ENCODE measurements at places on chromosomes 1 and 21.

GRCh38 chr1:202815120-202815519 lies 4.4 kb downstream of the PCAT6 start:
- no peak for DNase-seq

DNA sequence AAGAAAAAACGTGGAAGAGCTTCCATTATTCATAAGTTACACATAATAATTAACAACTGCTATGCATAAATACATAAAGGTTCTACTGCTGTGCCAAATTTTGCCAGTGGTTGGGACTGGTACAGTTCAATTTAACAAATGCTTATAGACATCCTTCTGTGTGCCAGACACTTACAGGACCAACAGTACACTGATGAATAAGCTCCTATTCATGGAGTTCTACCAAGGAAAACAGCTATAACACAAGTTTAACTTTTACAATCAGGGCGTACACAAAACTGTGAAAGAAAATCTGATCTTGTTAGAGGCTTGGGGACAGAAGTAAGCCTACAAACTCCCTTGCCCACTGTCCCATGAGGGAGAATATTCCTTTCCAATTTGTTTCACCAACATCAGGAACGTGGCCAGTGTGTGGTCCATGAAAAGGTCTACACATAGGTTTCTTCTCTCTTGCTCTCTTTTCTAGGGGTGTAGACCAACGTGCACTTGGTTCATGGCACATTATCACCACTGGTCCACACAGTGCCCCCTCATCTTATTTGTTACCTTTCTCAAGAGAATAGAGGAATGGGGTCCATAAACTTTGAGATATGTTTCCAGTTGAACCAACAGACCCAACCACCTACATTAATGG lies 10.1 kb downstream of the NRIP1 start:
- DNase-seq: no peak

DNA sequence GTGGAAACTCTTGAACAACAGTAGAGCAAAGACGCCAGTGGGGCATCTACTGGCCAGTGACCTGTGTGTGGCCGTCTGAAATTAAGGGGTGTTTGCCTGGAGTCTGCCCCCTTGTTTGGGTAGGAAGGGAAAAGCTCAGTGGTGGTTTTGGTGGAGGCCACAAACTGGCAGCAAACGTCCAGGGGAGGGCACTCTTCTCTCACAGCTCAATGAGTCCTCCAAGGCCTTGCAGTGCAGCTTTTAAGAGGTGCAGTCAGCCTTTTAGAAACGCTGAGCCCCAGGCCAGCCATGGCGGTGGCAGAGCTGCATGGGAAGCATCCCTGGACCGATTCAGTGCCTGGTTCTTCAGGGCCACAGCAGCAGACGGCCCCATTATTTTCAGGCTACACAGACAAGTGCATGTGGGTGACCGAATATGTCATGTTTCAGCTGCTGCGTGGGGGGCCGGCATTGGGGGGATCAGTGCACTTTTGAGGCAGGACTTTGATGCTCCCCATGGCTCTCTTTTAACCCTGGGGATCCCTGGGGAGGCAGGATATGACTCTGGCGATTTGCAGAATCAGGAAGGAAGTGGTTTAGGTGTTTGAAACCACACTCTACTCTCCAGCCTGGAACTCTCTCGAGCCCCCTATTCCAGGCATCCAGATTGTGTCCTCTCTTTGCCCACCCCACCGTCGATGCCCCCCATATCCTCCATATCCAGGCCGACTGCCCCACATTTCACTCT lies 414.0 kb downstream of the PRDM2 start:
- DNase-seq: no peak

GRCh38 chr1:30990591-30990990 lies 74.9 kb downstream of the PUM1 start:
- no peak for DNase-seq

- no peak for DNase-seq
Measured at GRCh38 chr1:208129060-208129459, 115.1 kb downstream of the PLXNA2 start.

DNA sequence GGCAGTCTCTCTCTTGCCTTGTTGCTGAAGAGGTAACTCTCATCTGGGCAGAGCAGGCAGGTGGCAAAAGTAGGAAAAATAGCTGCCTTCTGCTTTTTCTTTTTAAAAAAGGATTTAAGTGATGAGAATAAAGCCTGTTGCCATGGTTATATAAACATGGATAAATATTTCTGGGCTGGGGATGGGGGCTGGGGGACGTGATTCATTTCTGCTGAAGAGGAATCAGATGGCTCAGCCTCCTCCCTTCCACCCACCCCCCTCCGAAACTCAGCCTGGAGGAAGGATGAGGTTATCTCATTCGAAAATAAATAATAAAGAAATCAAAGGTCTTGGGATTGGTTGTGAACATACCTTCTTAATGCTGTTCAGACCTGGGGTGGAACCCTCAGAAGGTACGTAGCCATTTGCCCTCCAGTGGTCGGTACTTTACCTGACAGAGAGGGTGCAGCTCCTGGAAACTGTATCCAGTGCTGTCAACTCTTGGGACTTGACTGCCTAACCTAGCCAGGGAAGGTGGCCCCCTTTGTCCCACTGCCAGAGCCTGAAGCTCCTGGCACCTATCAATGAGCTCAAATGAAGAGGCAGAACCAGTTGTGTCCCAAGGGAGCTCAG lies 3.8 kb upstream of the INKA2 start:
- no peak for DNase-seq

DNA sequence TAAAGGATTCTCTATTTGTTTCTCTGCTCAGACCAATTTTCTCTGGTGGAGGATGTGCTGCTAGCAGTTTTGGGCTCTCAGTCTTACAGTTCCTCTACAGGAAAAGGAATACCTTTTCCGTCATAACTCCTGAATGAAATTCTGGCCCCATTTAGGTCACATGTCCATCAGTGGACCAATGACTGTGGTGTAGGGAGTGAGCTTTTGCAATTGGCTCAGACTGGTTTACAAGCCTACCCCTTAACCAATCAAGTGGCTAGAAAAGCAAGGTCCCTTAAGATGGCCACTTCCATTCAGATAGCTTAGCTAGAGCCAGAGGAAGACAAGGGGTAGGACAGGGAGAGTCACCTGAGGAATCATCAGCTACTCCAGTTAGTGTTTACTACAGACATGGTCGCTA lies 16.4 kb upstream of the ZNF281 start:
- no peak for DNase-seq

DNA sequence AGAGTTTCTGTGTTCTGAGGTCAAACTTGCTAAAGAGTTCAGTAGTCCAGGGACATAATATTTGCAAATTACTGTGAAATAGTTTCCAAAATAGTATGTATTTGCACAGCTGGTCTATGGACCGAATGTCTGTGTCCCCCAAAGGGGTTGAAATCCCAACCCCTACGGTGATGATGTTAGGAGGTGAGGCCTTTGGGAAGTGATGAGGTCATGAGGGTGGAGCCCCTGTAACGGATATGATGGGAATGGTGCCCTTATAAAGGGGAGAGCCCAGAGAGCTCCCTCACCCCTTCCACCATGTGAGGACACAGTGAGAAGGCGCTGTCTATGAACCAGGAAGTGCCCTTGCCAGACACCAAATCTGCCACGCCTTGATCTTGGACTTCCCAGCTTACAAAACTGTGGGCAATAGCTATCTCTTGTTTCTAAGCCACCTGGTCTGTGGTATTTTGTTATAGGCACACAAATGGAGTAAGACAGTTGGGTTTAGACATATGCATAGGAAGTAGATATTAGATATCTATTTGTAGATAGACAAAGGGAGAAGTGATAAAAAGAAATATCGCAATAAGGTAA lies 21.7 kb downstream of the RNF187 start:
- no peak for DNase-seq

DNA sequence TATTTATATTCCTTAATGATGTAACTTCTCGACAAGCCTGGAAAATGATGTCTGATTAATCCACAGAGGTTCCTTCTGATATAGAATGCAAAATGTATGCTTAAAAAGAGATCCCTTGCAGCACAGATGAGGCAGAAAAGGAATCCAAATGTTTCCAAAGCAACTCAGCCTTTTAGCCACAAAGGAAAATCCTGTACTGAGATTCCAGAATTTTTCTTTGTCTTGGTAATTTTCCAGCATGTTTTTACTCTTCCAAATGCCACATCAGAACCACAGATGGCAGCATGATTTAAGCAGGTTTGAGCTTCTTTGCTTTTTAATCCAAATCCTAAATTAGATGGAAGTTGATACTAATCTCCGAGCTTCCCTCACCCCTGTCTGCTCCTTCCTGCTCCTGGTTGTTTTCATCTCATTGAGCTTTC lies 176.4 kb upstream of the PALMD start:
- no peak for DNase-seq

- no peak for DNase-seq
Measured at GRCh38 chr1:209433649-209434031, 149.9 kb upstream of the CAMK1G start.

- no peak for DNase-seq
Measured at GRCh38 chr1:157325220-157325619, 187.0 kb upstream of the ETV3 start.

- DNase-seq: no peak
Measured at GRCh38 chr1:107776900-107777663, 187.9 kb downstream of the VAV3 start.

DNA sequence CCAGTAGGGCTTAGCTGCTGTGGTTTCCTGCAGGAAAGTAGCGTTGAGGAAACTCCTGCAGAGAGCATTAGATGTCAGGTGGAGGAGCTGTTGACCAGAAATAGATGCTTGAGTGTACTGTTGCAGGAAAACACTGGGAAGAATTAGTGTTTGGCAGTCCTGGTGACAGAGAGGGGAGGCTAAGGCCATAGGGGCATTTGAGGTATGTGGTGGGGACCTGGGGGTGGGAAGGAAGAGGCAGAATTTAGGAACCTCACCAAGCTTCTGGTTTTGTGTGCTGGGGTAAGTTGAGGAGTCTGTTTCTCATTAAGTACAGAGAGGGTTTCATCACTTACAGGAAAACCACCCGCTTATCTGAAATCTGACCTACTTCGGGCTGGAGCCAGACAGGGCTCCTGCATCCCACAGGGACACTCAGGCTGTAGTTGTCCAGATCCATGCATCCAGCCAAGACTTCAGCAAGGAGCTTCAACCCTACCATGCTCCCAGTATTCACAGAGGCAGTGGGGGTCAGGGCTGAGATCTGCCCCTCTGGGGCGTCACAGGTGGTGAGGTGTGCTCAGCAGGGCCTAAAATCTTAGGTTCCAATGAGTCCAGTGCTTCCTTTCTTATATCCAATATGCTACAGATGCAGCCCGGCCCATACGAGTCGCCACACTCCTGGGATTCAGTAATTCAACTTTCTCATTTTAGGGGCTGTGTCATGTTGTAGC lies 15.1 kb downstream of the SH2D2A start:
- DNase-seq: peak; percentile 58

DNA sequence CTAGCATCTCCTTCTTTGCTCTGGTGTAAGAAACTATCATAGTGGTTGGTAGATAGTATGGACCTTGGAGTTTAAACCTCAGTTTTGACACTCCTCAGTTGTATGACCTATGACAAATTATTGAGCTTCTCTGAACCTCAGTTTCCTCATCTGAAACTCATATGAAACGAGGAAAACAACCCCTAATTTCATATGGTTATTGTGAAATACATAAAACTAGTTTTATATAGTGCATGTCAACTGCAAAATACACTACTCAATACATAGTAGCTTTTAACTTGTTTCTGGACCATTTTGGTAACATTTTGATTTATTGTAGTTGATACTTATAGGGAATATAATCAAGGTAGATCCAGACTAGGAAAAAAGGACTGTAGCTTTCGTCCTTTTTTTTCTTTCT lies 32.9 kb downstream of the CLIC4 start:
- DNase-seq: no peak

DNA sequence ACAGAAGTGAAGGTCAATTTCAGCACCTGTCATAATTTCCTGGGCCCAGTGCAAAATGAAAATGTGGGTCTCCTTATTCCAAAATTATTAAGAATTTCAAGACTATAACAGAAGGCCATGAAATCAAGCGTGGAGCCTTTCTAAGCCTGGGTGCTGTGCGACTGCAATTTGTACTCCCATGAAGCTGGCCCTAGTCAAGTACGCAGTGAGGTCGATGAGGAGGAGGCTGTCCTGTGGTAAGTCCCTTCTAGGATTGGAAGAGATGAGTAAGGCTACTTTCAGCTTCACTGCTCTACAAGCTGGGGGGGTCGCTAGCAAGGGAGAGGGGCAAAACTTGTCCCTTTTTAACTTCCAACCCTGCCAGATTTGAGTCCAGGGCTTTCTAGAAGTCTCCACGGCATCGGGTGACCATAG lies 410 bp upstream of the NUDC start:
- DNase-seq: no peak

Data from HS-5 (cell line).